ENCODE measurements at places on chromosomes 11 and 22. TPM values are rescaled to one million over a fixed set of nuclear protein-coding genes. Genes with fewer than 3 reads are reported as not detected.

Gene TMEM25
- 20.7 TPM for total RNA-seq

Gene TBX10
- not detected for total RNA-seq

Gene POLD3
- total RNA-seq, result 12.4 TPM

Gene C22orf42
- total RNA-seq, result not detected

DNA sequence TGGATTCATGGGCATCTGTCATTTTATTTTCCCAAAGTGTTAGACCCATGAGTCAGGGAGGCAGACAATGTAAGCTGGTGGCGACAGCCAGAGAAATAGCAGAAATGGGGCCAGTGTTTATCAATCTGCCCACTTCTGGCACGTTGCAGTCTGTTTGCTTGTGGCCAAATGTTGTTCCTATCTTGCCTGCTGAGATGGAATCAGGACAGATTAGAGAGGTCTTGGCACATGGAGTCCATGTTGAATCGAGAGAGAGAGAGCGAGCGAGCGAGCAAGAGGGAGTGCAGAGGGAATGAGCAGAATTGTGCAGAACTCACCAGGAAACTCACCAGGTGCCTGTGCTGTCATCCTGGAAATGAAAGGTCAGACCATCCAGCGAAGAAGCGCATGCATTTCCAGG, 21.9 kb upstream of the PARVG start:
- no peaks in the 10 kb centered on the region for H3K36me3 ChIP-seq
- no peak overlapping the region for H3K4me3 ChIP-seq
- H3K4me1 ChIP-seq, result no peaks in the 10 kb centered on the region
- no peaks in the 10 kb centered on the region for H3K27me3 ChIP-seq

DNA sequence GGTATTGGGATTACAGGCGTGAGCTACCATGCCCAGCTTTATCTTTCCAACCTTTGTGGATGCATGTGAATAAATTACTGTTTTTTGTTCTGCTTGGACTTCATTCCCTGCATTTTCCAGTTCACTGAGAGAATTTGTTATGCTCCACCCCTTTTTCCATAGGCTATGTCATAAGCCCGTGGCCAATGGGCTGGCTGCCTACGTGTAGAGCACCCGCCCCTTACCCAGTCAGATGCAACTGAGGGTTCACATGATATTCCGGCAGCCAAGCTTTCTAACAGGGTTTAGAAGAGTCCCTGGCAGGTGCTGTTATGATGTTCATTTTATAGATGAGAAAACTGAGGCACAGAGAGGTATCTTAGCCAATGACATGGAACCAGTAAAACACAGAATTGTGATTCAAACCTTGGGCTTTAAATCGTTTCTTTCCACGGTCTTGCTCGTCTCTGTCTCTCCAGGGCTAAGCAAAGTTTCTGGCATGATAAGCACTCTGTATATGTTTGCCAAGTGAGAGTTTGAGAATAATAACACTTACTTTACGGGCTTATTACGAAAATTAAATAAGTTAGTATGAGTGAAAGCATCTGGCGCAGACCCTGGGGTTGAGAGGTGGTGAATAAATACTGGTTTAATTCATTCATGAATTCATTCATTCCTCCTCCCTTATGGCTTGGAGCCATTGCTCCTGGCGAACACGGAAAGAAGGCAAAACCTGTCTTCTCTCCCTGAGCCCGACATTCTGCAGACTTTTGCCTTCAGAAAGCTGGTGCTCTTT, 42.4 kb upstream of the RASD2 start:
- H3K4me3 ChIP-seq, result no peak overlapping the region
- no peak for DNase-seq
- no peak overlapping the region for H3K27ac ChIP-seq
- H3K27me3 ChIP-seq, result no peaks in the 10 kb centered on the region

DNA sequence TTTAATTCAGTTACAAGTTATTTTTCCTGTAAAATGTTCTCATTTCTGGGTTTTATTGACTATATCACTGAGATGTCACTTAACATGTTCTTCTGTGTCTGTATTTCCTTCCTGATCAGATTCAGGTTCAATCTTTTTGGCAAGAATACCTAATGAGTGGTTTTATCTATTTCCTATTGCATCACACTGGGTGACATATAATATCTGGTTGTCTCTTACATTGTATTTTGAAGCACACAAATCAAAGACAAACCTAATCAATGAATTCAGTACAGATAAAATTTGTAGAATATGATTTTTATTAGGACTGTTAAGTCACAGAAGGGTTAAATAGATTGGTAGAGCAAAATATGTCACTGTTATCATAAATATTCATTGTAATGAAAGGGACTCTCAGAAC, 60.4 kb downstream of the BCL2L13 start:
- H3K27ac ChIP-seq, result no peak overlapping the region
- DNase-seq, result no peak
- H3K27me3 ChIP-seq, result no peaks in the 10 kb centered on the region
- H3K4me3 ChIP-seq, result no peak overlapping the region

- no peak for DNase-seq
- H3K4me3 ChIP-seq, result no peak overlapping the region
- no peaks in the 10 kb centered on the region for H3K4me1 ChIP-seq
- H3K27ac ChIP-seq, result no peak overlapping the region
- no peaks in the 10 kb centered on the region for H3K36me3 ChIP-seq
Measured at GRCh38 chr22:39240831-39241793, 3.7 kb downstream of the PDGFB start.

GRCh38 chr22:40997520-40997919, 46.3 kb downstream of the RBX1 start:
- DNase-seq, result no peak
- H3K27ac ChIP-seq, result no peak overlapping the region
- H3K36me3 ChIP-seq, result no peaks in the 10 kb centered on the region

- no peak for DNase-seq
- no peaks in the 10 kb centered on the region for H3K36me3 ChIP-seq
- no peak overlapping the region for H3K4me3 ChIP-seq
- H3K27ac ChIP-seq, result no peak overlapping the region
- H3K27me3 ChIP-seq, result no peaks in the 10 kb centered on the region
- H3K4me1 ChIP-seq, result no peaks in the 10 kb centered on the region
Measured at GRCh38 chr11:98455500-98456307, 565.0 kb upstream of the CNTN5 start.

DNA sequence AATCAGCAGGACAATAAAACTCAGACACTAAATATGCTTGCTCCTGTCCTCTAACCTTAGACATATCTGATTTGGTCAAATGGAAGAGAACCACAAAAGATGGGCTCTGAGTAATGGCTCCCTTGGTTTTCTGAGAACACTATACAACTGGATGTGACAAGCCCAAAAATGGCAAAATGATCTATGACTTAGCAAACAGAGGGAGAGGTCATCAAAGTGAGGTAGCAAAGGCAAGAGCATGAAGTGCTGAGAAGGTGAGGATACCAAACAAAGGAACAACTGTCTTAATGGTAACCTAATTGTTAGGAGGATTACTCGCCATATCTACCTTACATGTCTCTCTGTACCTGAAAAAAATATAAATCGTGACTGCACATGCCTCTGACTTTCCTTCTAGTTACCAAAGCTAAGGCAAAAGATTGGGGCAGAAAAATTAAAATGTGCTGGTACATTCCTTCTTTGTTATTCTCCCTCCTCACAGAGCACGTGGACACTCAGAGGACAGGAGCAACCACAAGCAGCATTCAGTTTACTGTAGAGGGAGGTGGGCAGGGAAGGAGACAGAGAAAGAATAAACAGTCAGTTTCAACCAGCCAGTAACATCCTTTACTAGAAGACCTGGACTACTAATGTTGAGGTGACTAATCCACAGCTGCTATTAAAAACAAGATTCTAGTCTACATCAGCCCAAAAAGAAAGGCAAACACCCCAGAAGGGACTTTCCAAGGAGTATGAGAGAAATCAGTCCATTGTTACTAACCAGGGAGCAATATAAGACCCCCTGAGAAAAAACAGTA, 88.8 kb downstream of the AMBRA1 start:
- H3K4me3 ChIP-seq, result no peak overlapping the region
- no peaks in the 10 kb centered on the region for H3K36me3 ChIP-seq
- no peak for DNase-seq
- H3K4me1 ChIP-seq, result no peaks in the 10 kb centered on the region
- no peak overlapping the region for H3K27ac ChIP-seq
